ENCODE measurements at places on chromosomes 1 and 21.

GRCh38 chr1:87126886-87127505 is 201.7 kb upstream of the LMO4 start:
- no peak for DNase-seq

DNA sequence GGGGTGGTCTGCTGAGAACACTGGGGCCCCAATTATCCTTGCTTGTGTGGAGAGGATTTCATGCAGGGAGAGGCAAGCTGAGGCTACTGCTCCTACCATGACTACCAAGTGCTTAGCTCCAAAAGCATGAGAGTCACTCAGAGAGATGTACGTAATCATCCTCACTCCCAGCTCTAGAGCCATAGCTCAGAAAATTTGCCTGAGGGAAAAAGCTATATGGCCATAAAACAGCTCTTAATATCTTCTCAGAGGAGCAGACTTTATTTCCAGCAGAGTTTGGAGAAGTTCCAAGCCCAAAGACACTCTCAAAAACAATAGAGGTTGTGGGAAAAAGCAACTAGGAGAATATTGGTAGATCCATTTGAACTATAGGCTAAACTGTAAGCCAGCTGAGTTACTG is 106.4 kb upstream of the PBX1 start:
- no peak for DNase-seq

DNA sequence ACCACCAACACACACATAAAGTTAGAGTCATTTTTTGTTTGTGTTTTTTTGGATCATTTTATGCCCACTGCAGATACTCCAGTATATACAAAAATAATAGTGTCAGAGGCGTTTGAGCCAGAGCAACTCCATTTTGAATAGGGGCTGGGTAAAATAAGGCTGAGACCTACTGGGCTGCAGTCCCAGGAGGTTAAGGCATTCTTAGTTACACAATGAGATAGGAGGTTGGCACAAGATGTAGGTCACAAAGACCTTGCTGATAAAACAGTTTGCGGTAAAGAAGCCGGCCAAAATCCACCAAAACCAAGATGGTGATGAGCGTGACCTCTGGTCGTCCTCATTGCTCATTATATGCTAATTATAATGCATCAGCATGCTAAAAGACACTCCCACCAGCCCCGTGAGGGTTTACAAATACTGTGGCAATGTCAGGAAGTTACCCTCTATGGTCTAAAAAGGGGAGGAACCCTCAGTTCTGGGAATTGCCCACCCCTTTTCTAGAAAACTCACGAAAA is 40.6 kb downstream of the GJA5 start:
- DNase-seq: no peak

DNA sequence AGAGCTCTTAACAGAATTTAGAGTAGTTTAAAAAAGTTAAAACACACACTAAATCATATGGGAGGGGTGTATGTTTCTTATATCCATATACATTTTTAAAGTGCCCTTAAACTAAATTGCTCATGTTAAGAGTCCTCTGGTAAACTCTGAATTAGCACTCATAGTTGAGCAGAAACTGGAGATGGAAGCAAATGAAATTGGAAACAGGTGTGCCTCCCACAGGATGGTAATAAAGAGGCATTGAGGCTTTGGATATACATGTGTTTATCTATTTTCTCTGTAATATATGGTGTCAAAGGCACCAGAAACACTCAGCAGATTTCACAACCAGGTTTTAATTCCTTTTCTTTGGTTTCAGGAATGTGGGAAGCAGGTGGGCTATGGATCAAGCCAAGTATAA is 188.6 kb downstream of the HS2ST1 start:
- no peak for DNase-seq
